AG09309 (cell line): ENCODE measurements at places on chromosomes 16 and 17.
A peak's percentile ranks its signal among the peaks of the same experiment; 100 is the strongest.

- DNase-seq: no peak
These were observed 371.5 kb downstream of the SEC14L1 start for GRCh38 chr17:77512062-77512946.

DNA sequence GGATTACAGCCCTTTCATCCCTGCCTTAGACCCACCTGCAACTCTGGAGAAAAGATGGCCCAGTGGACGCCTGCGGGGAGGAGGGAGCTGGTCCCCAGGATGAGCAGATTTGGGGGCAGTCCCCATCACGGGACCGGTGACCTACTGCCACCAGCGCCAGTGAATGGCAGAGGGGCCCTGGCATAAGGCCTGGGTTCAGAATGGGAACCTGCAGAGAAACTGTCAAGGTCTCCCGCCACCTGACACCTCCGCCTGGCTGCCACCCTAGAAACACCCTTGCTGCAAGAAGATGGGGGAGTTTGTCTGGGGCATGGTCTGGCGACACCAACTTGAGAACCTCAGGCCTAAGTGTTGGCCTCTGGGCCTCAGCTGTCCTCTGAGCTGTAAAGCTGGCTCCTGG lies 335.7 kb downstream of the SEC14L1 start:
- no peak for DNase-seq

- no peak for DNase-seq
These were observed 30.2 kb downstream of the TBX4 start for GRCh38 chr17:61482467-61482866.

DNA sequence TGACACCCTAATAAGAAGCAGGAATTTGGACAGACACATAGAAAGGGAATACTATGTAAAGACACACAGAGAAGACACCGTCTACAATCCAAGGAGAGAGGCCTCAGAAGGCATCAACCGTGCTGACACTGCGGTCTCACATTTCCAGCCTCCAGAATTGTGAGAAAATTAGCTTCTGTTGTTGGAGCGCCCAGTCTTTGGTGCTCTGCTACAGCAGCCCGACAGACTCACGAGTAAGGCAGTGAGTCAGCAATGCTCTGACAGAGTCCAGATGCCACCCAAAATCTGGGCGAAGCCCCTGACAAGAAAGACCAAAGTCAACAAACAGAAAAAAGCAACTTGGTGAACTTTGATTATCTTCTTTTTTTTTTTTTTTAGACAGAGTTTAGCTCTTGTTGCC lies 32.5 kb upstream of the RAI1 start:
- no peak for DNase-seq

DNA sequence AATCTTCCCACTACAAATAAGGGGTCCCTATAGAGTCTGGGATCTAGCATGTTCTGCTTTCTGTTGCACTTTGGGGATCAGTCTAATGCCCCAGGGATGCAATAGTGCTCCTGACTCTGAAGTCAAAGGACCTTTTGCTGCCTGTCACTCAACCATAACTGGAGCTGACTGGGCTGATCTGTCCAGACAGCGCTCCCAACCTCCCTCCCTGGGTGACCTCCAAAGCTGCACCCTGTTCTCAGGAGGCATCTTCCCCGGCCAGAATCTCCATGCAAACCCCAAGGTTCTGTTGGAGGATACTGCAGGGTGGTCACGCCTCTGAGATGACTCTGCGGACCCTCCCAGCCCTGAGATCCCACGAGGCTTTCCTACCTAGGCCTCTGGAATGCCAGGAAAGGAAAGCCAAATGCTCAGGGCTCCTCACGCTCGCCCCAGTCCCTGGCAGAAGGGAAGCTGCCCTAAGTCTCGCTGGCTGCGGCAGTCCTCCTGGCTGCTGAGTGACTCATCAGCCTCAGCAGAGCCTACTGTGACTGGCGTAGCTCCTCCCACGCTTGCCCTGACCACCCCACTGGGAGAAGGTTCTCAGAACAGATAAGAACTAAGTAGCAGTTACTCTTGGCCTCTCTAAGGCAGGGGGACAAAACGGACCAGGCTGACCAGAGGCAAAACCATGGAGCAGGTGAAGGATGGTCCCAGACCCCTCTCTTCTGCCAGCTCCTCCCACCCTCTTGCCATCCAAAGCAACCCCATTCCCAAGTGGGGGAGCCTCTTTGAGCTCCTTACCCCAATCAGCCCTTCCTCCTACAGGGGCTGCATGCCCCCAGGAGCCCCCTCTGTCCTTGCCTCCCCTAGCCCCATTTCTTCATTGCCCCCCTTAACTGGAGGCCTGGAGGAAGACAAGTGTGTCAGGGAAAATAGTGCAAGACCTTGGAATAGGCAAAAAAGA lies 124.1 kb upstream of the TNRC6C start:
- DNase-seq: peak; percentile 62

- no peak for DNase-seq
These were observed 11.9 kb downstream of the SERPINF1 start for GRCh38 chr17:1773696-1774181.

DNA sequence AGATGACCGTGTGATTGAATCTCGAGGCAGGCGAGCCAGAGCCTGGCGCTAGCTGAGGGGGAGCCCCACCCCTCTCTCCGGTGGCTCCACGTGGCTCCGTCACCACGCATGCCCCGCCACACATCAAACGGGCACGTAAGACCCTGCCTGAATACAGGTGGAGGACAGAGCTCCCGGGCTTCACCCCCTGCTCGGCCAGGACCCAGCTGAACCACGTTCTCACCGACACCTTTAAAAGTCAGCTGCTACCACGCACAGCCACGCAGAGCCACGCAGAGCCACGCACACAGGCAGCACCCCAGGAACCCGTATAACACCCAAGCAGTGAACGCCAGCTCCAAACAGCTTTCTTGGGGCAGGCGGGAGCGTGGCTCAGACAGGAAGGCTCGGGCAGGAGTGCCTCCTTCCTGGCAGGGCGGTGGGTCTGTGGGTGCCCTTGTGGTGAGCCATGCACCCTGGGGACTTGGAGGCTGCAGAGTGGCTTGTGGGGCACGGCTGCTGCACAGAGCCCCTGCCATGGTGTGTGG lies 4.4 kb downstream of the TMEM204 start:
- no peak for DNase-seq

DNA sequence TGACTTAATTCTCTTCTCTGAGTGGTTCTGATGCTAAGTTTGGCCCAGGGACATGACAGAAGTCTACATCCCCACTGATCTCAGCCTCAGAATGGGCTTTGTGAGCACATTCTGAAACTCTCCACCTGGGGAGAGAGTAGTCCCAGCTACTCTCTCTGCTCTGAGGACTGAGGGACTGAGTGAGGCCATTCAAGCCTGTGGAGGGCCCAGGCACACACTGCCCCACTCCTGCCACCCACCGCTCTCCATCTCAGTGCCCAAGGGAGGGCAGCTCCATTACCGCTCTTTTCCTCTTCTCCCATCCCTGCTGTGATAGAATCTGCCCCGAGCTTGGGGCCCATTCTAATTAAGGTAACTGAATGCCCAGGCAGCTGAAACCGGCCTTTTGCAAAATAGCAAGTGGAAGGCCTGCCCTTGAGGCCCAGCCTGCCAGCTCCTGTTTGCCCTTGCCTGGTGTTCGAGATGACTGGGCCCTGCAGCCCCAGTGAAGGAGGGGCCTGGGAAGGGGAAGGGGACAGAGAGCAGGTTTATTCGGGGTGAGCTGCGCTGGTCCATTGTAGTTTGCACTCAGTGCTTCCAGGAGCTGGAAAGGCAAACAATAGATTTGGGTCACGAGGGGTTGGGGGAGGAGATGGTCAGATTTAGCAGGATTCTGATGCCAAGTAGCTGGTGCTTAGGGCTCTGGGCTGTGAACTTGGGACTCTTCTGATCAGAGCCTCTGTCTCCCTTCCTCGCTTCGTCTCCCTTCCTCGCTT lies 76.2 kb downstream of the RAB11FIP4 start:
- no peak for DNase-seq

DNA sequence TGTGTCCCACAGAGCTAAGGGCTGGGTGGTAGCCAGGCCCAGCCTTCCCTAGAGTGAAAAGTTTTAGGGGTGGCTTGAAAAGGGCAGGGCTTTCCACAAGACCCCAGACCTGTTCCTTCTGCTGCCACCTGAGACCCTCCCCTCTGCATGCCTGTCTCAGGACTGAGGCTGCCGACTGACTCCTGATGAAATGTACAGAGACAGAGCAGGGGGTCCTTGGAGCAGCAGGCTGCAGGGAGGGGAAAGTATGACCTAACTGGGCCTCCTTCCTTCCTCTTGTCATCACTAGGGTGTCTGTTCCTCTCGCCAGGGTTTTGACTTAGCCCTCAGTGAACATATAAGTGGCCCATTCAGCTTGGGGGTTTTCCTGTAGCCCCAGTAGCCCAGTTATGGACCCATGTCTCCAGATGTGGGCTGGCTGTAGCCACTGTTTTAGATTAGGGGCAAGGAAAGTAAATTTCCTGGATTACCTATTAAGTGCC lies 14.9 kb upstream of the NFATC3 start:
- no peak for DNase-seq

DNA sequence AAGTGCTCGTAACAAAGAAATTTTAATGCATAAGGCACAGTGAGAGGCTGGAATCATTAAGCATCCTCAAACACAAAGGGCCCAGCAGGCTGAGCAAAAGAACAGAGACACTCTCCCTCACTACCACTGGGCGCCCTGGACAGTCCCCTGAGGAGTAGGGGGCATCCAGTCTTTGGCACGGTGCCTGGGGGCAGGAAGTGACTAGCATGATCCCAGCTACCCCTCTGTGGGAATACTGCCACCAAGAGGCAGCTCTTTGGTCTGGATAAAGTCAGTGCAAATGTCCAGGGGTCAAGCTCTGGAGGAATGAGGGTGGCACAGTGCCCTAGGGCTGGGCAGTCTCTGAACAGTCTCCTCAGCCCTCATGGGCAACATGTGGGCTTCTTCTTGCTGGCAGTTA lies 2.6 kb upstream of the PROCA1 start:
- DNase-seq: no peak

DNA sequence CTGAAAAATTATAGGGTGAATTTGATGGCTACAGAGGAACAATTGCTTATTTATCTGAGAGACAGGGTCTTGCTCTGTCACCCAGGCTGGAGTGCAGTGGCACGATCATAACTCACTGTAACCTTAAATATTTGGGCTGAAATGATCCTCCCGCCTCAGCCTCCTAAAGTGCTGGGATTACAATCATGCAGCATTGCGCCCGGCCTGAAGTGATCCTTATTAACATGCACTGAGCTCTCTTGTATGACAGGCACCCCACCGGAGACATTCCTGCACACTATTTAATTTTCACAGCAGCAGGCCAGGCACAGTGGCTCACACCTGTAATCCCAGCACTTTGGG lies 77.7 kb downstream of the CNGB1 start:
- no peak for DNase-seq

GRCh38 chr16:15757630-15758251 lies 99.1 kb downstream of the MYH11 start:
- DNase-seq: no peak

DNA sequence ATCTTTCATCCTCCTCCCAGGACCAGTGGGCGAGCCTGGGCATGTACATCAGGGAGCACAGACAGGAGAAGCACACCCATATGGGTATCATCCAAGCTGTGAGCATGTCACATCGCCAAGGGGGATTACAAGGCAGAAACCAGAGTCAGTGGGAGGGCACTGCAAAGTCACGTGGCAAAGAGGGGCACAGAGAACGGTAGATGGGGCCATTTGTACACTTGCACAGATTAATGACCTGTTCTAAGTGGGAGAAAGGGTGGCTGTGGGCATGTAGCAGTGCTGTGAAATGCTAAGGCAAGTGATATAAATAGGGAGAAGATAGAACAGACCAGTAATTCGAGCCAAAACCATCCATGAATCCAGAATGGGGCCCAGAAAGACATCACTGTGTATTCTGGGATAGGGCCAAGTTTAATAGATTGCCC lies 265.0 kb downstream of the CPPED1 start:
- no peak for DNase-seq

- no peak for DNase-seq
These were observed 212.2 kb upstream of the RPL38 start for GRCh38 chr17:73991260-73991659.

- no peak for DNase-seq
These were observed 24.0 kb downstream of the IGF2BP1 start for GRCh38 chr17:49021095-49021767.

GRCh38 chr16:30076276-30076791 lies 540 bp downstream of the PPP4C start:
- DNase-seq: no peak

DNA sequence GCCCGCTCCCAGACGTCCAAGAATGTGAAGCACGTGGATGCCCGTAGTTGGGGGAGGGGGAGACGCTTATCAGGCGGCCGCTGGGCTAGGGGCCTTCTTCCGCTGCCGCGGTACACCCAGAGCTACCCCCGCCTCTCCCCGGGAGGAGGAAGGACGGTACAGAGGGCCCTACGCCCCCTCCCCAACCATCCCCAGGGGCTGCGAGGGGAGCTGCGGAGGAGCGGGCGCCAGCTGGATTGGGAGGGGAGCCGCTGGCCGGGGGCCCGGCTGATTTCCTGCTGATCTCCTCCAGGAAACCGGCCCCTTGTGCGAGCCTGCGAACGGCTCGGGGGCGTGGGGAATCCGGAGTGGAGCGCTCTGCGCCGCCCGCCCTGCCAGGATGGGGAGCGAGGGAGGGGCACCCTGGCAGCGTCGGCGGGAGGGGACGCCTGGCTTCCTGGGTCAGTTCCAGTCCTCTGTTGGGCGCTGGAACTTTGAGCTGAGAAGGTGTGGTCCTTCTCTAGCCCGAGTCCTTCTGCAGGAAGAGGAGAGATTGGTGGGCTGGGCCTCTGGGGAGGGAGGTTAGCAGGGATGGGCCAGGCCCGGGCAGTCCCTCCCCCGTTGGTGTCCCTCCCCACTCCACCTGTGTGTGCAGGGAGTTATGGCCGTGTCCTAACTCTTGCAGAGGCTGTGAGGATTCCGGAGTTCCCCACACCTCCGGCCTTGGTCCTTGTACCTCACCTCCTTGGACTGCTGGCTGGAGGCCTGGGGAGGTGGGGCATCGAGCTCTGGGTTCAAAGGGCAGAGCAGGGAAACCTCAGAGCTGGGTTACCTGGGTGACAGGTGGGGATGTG lies 19.2 kb downstream of the GJD3 start:
- DNase-seq: no peak

DNA sequence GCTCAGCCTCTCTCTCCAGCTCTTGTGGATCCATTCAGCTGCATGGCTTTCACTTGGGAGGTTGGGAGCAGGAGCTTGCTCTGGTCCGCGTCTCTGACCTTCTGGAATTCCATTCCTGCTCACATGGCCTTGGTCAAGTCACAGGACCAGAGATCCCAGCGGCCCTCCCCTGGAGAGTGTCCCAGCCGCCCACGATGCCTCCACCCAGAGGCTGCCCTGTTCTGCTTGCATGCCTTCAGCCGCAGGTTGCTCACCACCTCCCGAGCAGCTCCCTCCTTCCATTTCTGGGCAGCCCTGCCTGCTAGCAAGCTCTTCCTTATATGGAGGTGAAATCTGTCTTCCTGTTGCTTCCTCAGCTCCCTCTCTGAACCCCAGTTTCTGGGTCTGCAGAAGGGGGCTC lies 32.6 kb downstream of the RAI1 start:
- no peak for DNase-seq
